ENCODE measurements at places on chromosomes 2 and 18.

- DNase-seq, result no peak
These were observed 15.1 kb downstream of the ALLC start for GRCh38 chr2:3672861-3673678.

GRCh38 chr2:234410526-234410925 is 86.4 kb downstream of the ARL4C start:
- DNase-seq, result no peak

DNA sequence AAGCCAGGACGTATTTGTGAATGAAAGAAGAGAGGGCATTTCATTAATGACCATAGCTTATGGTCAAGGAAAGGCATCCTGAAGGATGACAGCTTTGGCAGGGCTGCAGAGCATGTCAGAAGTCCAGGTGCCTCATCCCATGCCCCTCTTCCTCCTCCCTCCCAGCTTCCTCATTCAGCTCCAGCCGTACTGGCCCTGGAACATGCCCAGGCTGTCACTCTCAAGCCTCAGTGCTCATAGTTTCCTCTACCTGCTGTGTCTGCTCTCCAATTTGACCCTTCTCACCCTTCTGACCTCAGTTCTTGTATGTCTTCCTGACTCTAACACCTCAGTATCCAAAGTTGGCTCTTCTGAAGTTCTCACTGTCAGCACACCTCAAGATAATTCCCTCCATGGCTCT is 695.8 kb upstream of the HS6ST1 start:
- no peak for DNase-seq

- DNase-seq, result no peak
These were observed 527.5 kb downstream of the GALR1 start for GRCh38 chr18:77777163-77777562.

DNA sequence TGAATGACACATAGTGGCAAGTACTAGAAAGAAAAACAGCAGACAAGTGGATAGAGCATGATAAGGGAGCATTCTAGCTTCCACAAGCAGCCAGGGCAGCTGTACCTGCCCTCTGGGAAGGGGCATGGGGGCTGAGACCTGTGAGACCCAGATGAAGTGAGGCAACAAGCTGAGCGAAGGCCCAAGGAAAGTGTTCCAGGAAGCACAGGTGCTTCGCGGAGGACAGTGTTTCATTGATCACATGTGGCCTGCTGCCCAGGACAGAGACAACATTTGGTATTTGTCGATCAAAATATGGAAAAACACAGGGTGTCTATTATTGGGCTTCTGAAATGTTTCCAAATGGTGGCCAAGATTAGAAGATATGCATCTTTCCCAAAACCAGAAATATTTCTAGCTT is 149.1 kb downstream of the ZNF516 start:
- DNase-seq, result no peak

GRCh38 chr2:23208339-23208738 is 176.6 kb upstream of the KLHL29 start:
- DNase-seq, result no peak

DNA sequence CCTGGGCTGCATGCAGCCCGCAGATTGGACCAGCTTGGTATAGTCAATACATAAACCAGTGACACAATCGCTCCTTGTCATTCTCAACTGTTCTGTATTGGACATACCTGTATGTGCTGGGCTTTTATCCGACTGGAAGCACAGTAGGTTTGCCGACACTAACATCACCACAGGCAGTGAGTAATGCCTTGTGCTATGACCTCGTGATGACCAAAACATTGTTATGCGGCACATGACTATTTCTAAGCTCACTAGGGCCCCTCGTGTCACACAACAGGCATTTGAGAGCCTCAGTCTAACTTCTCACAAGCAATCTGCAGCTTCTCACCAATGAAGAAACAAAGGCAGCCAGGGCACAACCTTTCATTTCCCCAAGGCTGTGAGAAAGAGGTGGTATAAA is 320.8 kb downstream of the AFF3 start:
- no peak for DNase-seq

- no peak for DNase-seq
These were observed 36.1 kb downstream of the RNF152 start for GRCh38 chr18:61856678-61857077.

DNA sequence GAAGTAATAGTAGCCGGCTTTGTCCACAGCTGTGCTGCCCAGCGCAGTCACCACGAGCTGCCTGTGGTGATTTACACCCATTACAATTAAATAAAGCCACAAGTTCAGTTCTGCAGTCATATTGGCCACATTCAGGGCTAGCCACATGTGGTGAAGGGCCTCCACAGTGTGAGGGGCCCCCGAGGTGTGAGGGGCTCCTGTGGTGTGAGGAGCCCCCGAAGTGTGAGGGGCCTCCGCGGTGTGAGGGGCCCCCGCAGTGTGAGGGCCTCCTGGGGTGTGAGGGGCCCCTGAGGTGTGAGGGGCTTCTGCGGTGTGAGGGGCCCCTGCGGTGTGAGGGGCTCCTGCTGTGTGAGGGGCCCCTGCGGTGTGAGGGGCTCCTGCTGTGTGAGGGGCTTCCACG is 191.2 kb downstream of the CTIF start:
- no peak for DNase-seq

DNA sequence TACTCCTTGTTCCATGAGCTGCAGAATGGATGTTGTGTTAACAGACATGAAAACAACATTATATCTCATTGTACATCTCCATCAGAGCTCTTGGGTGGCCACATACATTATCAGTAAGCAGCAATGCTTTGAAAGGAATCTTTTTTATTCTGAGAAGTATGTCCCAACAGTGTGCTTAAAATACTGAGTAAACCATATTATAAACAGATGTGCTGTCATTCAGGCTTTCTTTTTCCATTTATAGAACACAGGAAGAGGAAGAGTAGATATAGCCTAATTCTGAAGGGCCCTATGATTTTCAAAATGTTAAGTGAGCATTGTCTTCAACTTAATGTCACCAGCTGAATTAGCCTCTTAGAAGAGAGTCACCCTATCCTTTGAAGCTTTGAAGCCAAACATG is 44.3 kb upstream of the CABYR start:
- DNase-seq, result no peak

GRCh38 chr2:218398437-218399390 is 954 bp upstream of the CTDSP1 start:
- DNase-seq, result peak; percentile 31

DNA sequence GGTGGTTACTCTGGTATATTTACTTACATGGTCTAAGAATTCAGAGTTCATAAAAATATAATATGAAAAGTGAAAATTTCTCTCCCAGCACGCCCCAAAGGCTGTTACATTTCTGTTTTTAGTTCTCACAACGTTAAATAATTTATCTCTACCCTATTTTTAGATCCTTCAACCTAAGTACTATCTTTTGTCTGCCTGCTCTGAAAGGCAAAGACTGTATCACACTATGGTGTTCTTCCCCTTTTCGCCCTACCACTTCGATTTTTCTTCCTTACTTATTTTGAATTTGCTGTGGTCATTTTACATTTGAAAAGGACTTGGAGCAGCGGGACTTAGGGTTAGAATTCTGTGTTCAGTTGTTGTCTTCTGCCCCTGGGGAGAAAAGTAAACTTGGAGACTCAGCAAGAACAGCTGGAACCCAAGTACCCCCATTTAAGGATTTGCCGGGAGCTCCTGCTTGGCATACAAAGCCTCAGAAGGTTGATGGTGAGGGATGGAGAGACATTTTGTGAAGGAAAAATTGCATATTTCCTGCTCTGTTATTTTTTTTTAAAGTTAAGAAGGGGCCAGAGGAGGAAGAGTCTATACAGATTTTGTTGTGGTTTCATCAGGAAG is 19.0 kb downstream of the ADAM23 start:
- no peak for DNase-seq

GRCh38 chr2:53253244-53253643 is 514.4 kb upstream of the CHAC2 start:
- DNase-seq, result no peak

GRCh38 chr2:135657806-135658582 is 83.7 kb upstream of the UBXN4 start:
- DNase-seq, result no peak

GRCh38 chr18:36088256-36088655 is 20.9 kb upstream of the RPRD1A start:
- DNase-seq, result no peak

- no peak for DNase-seq
These were observed 70.8 kb downstream of the KCNE4 start for GRCh38 chr2:223122781-223123180.

GRCh38 chr2:156489750-156490465 is 53.7 kb downstream of the GPD2 start:
- DNase-seq, result no peak

DNA sequence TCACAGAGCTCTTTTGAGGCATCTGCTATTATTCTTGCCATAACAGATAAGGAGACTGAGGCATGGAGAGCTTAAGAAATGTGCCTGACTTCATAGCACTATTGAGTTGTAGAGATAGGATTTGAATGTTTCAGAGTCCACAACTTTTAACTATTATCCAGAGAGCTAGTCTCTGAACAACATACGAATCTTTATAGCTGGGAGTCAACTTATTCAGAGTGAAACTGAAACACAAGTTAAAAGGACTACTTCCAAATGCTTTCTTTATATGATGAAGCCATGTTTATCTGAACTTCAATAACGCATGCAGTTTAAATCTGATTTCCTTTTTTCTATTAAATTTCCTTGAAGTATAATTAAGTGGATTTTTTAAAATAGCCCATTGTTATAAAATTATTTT is 268.8 kb downstream of the IKZF2 start:
- DNase-seq, result no peak

Data from activated CD4-positive, CD25-positive, alpha-beta regulatory T cell (primary cell).